Activated CD4-positive, alpha-beta T cell treated with anti-CD3 and anti-CD28 coated beads, Interleukin-10, Interleukin-2, amounts not matched to agents 100 ng/mL and 50 ng/mL, durations not matched to agents 16 hours and 8 hours (primary cell): ENCODE measurements at places on chromosomes 4 and X.

DNA sequence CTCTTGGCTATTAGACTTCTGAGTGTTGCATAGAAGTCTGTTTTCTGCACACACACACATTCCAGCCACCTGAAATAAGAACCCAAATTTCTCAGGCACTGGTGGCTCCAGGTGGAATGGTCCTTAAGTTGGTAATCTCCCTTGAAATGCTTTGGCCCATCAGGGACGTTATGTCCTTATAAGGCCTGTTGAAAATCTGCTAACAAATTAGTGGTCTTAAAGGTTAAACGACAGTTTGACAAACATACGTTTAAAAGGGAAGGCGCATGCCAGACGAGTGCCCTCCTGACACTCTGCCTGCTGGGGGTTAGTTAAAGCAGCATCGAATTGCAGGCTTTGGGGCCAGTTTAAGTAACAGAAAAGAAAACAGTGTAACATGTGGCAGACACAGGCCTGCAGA, 125.0 kb downstream of the TBX22 start:
- no peak for DNase-seq

GRCh38 chr4:18155067-18156041, 133.8 kb upstream of the LCORL start:
- no peak for DNase-seq

- DNase-seq: peak; percentile 77
Measured at GRCh38 chrX:9355739-9356138, 109.1 kb upstream of the TBL1X start.

DNA sequence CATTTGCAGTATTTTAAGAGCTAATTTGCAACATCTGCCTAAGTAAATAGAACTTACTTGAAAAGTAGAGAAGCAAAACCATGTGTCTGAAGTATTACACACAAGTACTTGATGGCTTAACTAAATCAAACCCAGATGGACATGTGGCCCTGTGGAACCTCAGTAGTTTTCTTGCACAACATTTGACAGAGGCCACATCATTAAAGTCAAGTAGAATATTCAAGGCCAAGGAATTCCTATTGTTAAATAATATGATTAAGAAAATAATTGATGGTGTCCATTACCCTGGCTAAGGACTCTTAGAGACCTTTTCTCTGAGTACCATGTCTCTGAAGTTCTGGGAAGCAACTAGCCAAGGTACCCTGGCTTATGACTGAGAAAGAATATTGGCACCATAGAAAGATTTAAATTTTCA, 135.4 kb upstream of the OTUD4 start:
- no peak for DNase-seq

GRCh38 chr4:25090516-25090915, 59.8 kb upstream of the LGI2 start:
- DNase-seq: no peak

DNA sequence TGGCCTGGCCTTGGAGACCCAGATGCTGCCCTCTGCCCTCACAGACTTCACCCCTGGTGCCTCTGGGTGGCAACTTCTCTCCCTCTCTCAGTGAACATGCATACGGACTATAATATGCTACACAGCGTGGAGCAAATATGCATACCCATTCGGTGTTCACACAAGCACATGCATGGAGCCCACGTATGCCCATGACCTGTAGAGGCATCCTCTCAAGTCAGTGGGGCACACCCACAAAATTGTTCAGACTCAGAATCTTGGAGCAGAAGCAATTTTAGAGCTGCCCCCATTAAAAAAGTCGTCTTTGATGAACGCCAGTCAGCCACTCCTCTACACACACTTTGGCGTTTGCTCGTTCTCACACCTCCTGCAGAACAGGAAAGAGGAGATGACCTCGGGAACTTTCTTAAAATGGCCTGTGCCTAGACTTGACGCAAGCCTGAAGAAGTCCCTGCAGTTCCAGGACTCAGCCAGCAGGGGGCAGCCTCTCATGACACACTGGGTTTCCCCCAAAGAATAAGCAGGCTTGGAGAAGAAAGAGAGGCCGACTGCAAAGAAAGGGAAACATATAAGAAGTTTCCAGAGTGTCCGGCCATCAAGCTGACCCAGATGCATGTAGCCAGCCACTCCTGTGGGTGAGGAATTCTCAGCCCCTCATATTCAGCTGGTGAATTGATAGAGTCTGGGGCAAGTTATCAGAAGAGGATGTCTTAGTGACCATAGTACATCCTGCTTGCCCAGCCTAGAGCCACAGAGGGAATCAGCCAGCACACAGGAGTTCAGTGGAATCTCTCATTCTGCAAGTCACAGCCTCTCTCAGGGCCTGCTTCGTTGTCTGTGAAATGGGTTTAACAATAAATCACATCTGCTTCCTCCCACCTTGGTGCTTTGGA, 17.3 kb downstream of the APLN start:
- peak; percentile 77 for DNase-seq

GRCh38 chrX:119648421-119648775, 42.2 kb upstream of the NKRF start:
- no peak for DNase-seq

GRCh38 chr4:29972121-29972520, 748.0 kb upstream of the PCDH7 start:
- DNase-seq: no peak

DNA sequence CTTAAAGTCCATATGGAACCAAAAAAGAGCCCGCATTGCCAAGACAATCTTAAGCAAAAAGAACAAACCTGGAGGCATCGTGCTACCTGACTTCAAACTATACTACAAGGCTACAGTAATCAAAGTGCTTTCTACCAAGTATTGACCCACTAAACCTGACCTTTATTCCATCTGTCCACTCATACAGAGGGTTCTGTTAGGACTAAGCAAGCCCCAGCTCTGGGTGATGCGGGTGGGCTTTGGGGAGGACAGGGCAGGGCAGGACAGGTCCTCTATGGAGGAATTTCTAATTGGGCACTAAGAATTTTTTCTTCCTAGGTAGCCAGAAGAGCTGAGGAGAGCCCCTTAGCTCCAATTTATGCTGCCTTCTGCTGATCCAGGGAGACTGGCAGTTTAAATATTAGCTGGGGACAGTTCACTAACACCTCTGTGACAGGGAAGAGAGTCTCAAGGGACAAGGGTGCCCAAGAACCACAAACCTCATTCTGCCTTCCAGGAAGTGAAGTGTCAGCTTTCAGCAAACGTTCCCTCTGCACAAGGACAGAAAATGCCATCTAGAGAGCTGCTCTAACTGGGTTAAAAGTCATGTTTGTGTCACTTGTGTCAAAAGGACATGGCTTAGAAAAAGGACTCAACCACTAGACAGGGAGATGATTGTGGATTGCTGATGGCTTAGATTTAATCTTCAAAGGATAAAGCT, 143.2 kb downstream of the KIT start:
- DNase-seq: no peak

DNA sequence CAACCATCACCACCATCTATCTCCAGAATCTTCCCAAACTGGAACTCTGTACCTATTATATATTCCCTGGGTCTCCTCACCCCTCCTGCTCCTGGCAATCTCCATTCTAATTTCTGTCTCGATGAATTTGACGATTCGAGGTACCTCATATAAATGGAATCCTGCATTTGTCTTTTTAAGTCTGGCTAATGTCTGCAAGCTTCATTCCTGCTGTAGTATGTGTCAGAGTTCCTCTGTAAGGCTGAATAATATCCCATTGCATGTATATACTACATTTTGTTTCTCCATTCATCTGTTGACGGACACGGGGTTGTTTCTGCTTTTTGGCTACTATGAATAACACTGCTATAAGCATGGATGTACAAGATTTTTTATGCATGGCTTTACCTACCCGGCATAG, 19.5 kb downstream of the PRKG2 start:
- DNase-seq: no peak
